ENCODE measurements at places on chromosomes 12 and 14.

- no peak for DNase-seq
These were observed 403.8 kb downstream of the NPAS3 start for GRCh38 chr14:33342299-33342974.

DNA sequence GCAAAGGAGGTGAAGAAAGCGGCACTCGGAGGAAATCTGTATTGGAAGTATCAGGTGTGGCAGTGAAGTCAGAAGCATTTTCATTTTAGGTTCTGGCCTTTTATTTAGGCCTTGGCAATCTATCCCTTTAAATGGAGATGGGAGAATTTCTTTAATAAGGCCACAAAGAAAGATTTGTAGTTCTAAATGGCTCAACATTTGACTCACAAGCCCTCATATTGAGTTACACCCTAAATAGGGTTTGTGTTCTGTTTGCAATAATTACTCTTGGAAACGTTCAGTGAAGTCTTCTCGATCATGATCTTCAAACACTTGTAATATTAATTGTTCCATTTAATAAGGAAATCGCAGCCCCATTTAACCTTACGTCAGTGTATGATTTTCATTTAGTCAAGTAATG lies 25.3 kb upstream of the TMEM260 start:
- DNase-seq = no peak

DNA sequence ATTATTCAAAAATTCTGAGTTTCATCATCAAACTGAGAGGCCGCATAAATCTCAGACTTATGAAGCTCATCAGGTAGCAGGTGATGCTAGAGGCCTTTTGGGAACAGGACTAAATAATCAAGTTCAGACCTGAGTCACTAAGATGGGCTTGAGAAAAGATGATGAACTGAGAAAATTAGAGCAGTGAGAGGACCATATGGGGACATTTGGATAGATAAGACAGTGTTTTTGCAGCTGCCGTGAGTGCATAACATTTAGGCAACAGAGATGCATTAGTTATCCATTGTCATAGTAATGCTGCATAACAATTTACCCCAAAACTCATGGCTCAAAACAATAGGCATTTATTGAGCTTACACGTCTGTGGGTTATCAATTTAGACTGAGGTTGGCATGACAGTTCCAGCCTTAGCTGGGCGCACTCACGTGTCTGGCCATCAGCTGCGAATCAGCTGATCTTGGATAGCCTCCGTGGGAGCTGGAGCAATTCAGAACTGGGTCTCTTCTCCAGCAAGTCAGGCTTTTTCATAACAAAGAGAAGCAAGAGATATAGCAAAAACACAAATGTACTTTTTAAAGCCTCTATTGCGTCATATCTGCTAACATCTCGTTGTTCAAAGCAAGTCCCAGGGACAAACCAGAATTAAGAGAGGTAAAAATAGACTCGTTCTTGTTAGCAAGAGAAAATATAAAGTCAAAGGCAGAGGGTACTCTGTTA lies 72.8 kb downstream of the CAPZA3 start:
- no peak for DNase-seq

DNA sequence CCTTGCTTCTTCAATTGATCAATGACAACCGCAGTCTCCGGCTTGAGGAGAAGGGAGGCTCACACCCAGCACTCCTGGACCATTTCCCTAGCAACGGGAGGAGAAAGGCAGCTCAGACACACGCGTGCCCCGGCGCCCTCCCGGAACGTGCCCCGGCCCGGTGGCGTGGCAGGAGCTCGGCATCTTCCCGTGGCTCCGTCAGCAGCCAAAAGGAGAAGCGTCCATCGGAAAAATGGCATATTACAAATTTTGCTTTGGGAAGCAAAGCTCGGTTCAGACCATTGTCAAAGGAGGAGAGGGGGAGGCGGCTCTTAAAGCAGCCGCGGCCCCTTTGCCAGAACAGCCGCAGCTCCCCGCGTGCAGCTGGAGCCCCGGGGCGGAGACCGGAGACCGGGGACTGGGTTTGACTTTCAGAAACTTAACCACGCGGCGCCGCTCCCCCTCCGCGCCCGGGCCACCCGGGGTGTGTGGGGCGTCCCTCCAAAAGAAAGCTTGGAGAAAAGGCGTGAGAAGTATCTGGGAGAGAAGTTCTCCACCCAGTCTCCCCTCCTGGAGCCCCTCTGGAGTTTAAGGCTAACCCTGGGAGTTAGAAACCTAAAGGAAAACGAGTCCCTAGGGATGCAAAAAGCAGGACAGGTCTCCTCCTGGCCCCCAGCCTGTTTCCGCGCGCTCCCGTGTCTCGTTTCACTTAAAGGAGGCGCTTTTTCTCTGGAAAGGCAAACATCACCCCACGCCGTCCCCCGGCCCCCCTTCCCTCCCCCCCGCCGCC lies 545 bp downstream of the PPFIA2 start:
- DNase-seq = no peak

DNA sequence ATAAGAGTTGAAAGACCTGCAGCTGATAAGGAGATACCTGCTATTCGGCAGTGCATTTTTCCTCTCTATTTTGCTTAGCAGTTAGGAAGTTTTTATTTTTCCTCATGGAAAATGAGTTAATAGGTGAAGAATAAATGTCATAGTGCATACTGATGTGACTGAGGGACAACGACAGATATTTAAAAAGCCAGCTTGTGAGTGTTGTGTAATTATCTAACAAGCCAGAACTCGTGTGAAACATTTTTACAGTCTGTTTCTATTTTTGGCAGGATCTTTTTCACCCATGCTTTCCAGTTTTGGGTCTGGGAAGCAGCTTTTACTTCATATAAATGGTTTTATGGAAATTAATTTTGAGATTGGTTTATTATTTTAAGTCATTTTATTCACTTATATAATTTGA lies 2.9 kb downstream of the FBXO34 start:
- DNase-seq = no peak
